ENCODE measurements at places on chromosomes 7 and 10.

DNA sequence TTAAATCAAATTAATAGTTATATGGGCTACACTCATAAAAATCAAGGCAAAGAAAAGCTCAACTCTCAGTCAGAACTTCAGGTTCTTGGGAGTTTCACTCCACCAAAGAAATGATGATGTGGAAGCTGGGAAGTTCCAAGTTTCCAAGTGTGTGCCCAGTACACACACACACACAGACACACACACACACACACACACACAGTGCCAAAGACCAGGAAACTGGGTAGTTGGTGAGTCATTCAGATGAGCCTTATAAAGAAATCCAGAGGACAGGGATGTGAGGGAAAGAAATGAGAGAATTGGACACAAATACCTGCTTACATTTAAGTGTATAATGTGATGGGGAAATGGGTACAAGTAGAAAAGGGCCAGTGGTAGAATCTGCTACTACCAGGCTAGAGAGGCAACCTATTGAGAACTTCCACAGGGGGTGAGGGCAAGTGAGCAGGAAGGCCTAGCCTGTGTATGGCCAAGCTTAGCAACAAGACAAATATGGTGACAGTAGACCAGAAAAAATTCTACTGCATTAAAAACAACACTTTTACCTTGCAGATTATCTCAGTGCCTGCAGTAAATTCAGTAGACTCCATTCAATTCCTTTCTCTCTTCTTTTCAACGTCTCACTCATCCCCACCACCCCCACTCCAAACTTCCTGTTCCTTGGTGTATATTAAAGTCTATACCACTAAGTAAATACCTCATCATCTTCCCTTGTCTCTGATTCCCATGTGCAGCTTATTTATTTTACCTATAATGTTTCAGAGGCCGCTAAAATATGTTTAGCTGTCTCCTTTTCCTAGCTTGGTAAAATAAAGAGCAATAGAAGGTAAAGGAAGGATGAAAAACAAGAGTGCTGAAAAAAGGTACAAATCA lies 95.0 kb downstream of the CABCOCO1 start:
- no peak for DNase-seq

- no peak for DNase-seq
Measured at GRCh38 chr10:24132741-24133140, 76.2 kb upstream of the KIAA1217 start.

DNA sequence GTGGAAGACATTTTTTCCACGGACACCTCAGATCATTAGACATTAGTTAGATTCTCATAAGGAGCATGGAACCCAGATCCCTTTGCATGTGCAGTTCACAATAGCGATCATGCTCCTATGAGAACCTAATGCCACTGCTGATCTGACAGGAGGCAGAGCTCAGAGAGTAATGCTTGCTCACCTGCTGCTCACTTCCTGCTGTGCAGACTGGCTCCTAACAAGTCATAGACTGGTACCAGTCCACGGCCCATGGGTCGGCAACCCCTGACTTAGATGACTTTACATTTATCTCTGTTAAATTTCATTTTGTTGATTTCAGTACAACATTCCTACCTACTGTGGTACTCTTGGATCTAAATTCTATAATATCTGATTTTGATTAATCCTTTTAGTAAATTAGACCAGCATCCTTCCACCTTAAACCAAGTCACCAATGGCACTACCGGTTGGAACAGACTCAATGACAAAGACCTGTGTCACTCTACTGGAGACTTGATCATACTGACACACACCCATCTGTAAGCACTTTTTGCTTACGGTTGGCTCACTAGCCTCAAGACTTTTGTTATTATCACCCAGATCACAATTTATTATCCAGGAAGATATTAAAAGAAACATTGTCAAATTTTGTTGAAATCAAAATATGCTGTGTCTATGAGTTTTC lies 8.0 kb upstream of the CCDC71L start:
- no peak for DNase-seq

GRCh38 chr7:92836489-92836999 lies at the start of gene CDK6:
TSS of gene CDK6 (minus strand) at chr7:92836573. CDS start at chr7:92833323, 3,250 bp downstream.
- DNase-seq: no peak

DNA sequence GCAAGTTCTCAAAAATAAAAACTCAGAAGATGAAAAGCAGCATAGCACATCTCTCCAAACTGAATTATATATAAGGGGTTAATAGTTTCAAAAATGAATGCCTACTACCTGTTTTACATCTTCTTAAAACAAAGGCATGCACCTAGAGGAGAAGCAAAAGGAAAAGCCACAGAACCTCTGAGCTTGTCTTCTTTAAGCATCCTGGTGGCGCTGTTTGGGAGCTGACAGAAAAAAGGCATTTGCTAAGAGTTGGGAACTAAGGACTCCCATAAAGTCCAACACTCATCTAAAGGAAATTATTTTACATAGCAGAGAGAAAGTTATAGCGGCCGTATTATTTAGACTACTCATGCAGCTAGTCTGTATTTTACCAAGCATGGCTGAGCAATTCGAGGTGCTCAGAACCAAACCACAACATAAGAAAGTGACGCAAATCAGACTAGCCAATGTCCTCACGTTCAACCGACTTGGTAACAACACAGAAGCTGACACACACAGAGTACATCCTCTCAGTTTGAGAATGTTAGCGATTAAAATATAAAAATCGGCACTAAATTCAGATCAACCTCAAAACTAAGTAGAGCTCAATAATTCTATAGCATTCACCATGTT lies 38.8 kb downstream of the PTN start:
- DNase-seq: no peak

DNA sequence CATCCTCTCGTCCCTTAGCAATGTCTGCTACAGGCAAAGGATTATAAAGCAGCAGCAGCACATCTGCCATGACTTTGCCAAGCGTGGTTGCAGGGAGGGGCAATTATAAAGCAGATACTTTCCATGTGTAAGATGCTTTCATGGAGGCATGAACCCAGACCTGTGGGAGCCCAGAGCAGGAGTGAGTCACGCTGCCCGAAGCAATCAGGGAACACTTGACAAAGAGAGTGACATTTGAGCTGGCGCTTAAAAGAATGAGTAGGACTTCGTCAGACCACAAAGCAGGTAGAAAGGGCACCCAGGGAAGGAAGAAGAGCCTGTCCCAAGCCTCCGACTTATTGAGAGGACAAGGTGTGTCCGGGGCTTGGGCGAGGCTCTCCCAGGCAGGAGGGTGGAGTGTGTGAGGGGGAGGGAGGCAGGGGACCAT lies 147.2 kb downstream of the MYOF start:
- DNase-seq: peak; percentile 7

- no peak for DNase-seq
Measured at GRCh38 chr7:45576249-45576929, 2.2 kb downstream of the ADCY1 start.

Data from NCI-H345 (cell line).